ENCODE measurements at places on chromosomes 4 and X. TPM values are rescaled to one million over a fixed set of nuclear protein-coding genes. Genes with fewer than 3 reads are reported as not detected.
A peak's percentile ranks its signal among the peaks of the same experiment; 100 is the strongest.

DNA sequence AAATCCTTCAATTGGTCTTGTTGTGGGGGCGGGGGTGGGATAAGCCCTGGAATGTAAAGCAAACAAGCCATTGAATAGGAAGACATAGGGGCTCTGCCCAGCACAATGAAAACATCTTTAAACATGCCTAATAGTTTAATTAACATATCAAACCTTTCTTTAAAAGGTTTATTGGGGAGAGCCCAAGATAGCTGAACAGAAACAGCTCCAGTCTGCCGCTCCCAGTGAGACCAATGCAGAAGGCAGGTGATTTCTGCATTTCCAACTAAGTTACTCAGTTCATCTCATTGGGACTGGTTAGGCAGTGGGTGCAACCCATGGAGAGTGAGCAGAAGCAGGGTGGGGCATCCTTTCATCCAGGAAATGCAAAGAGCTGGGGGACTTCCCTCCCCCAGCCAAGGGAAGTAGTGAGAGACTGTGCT, 327.2 kb upstream of the CNKSR2 start:
- peaks cover 9% of the 10 kb centered on the region for H3K27me3 ChIP-seq
- no peaks in the 10 kb centered on the region for H3K4me1 ChIP-seq
- H3K36me3 ChIP-seq = no peaks in the 10 kb centered on the region
- DNase-seq = no peak
- H3K27ac ChIP-seq = no peak overlapping the region
- H3K4me3 ChIP-seq = no peak overlapping the region

DNA sequence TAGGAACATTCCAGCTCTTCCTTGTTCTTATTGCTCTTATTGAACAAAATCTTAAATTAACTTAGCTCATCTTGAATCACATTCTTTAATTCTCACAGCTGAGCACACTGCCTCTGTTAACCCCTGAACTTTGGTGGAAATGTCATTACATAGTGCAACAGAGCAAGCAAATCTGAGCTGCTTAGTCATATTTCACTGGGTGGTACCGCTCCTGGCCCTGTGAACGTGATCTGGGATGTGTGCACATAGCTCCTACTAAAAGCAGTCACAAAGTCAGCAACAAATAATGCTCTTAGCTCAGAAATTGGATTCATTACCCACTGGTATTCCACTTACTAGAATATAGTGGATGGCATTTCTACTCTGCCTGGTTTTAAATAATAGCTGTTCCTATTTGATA, 27.9 kb downstream of the ARHGEF6 start:
- H3K27ac ChIP-seq = peak overlapping the region; percentile 48
- no peaks in the 10 kb centered on the region for H3K36me3 ChIP-seq
- H3K27me3 ChIP-seq = no peaks in the 10 kb centered on the region
- no peak for DNase-seq
- peaks cover 83% of the 10 kb centered on the region for H3K4me1 ChIP-seq
- no peak overlapping the region for H3K4me3 ChIP-seq

- H3K27ac ChIP-seq = no peak overlapping the region
- DNase-seq = no peak
- no peaks in the 10 kb centered on the region for H3K36me3 ChIP-seq
- H3K4me1 ChIP-seq = no peaks in the 10 kb centered on the region
- H3K27me3 ChIP-seq = no peaks in the 10 kb centered on the region
Observed at GRCh38 chrX:123337886-123338639, 154.0 kb downstream of the GRIA3 start.

GRCh38 chr4:1410491-1411325, 4.5 kb upstream of the NKX1-1 start:
- DNase-seq = peak; percentile 44
- H3K36me3 ChIP-seq = no peaks in the 10 kb centered on the region
- H3K4me3 ChIP-seq = no peak overlapping the region
- H3K27ac ChIP-seq = no peak overlapping the region
- peaks cover 38% of the 10 kb centered on the region for H3K27me3 ChIP-seq

DNA sequence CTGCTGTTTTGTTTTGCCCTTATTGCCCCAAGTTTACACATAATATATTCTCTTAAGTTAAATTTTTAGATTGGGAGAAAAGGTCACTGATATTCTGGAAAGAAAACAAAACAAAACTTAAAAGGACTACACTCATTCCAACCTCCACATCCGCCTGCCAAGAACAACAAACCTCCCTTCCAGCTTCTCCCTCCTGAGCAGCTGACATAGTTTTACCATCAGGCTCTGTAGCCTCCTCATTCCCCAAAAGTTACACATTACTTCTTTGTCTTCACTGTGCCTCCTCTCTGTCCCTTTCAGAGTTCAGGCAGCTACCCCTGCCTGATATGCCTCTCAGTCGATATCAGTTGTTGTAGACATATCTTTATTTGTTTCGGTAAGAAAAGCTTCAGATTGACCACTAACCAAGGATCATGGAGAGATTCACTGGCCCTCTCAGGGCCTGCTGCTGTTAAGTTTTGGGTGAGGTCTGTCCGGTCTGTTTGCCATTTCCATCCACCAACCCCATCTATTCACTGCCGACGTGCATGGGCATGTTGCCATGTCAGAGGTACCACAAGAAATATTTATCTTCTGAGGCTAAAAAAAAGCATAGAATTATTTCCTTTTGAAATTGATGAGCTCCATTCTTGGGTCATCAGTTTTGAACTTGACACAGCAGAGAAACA, 164.1 kb downstream of the GASK1B start:
- H3K4me1 ChIP-seq = no peaks in the 10 kb centered on the region
- H3K36me3 ChIP-seq = no peaks in the 10 kb centered on the region
- no peaks in the 10 kb centered on the region for H3K27me3 ChIP-seq
- H3K27ac ChIP-seq = peak overlapping the region; percentile 45
- H3K4me3 ChIP-seq = no peak overlapping the region
- DNase-seq = no peak

DNA sequence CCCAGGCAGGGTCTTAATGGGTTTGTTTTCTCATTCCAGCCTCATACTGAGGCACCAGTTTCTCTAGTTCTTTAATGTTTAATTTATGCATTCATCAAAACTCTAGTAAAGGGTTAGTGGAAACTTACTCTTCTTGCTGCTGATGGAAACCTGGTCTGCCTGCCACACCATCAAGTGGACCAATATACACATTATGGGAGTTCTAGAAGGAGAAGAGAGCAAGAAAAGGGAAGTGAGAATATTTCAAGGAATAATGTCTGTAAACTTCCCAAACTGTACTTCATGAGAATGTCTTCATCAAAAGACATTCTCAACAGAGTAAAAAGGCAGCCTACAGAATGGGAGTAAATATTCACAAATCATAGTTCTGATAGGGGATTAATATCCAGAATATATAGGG, 20.9 kb upstream of the DHX15 start:
- H3K4me1 ChIP-seq = peaks cover 4% of the 10 kb centered on the region
- no peak for DNase-seq
- no peak overlapping the region for H3K4me3 ChIP-seq

- H3K36me3 ChIP-seq = no peaks in the 10 kb centered on the region
- H3K27me3 ChIP-seq = no peaks in the 10 kb centered on the region
- no peak overlapping the region for H3K27ac ChIP-seq
- no peak overlapping the region for H3K4me3 ChIP-seq
Observed at GRCh38 chrX:148417934-148418333, 82.5 kb upstream of the AFF2 start.

DNA sequence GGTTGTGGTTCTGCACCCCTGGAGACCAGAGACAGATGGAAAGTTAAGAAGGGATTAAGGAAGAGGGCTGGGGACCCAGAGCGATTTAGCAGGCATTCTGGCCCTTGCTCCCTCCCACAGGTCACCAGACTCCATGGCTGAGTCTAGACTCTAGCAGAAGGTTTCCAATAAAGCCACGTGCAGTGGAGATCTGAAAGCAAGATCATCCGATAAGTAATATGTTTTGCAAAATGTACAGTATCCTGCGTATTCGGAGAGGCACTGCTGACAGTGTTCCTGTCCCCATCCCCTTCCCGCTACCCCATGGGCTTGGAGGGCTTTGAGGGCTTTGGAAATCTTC, 531 bp upstream of the GPRIN3 start:
- peak overlapping the region; percentile 57 for H3K4me3 ChIP-seq
- H3K36me3 ChIP-seq = no peaks in the 10 kb centered on the region
- peaks cover 41% of the 10 kb centered on the region for H3K4me1 ChIP-seq
- no peaks in the 10 kb centered on the region for H3K27me3 ChIP-seq

DNA sequence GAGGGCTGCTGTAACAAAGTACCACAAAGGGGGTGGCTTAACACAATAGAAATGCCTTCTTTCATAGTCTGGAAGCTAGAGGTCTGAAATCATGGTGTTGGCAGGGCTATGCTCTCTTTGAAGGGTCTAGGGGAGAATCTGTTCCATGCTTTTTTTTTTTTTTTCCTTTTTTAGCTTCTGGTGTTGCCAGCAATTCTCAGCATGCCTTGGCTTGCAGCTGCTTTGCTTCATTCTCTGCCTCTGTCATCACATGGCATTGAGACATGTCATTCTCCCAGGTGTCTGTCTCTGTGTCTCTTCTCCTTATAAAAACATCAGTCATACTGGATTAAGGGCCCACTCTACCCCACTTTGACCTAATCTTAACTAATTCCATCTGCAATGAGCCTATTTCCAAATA, 78.6 kb upstream of the BOD1L1 start:
- peak; percentile 13 for DNase-seq
- no peaks in the 10 kb centered on the region for H3K27me3 ChIP-seq
- H3K4me3 ChIP-seq = no peak overlapping the region
- peak overlapping the region; percentile 78 for H3K27ac ChIP-seq
- no peaks in the 10 kb centered on the region for H3K36me3 ChIP-seq
- H3K4me1 ChIP-seq = peaks cover 29% of the 10 kb centered on the region

GRCh38 chr4:156501962-156502361, 469.6 kb downstream of the PDGFC start:
- H3K4me1 ChIP-seq = no peaks in the 10 kb centered on the region
- no peak overlapping the region for H3K4me3 ChIP-seq
- H3K27me3 ChIP-seq = no peaks in the 10 kb centered on the region
- H3K27ac ChIP-seq = no peak overlapping the region
- DNase-seq = no peak

ATP8A1 gene
- 11.6 TPM for total RNA-seq

CT45A1 gene
- not detected for total RNA-seq

GPR82 gene
- total RNA-seq = 0.25 TPM

CPZ gene
- not detected for total RNA-seq

Measured in heart right ventricle (tissue), 16 donors.